ENCODE measurements at places on chromosomes 3 and 15.

- DNase-seq: no peak
Observed at GRCh38 chr3:61090389-61091169, 160.7 kb downstream of the FHIT start.

- DNase-seq: peak; percentile 19
Observed at GRCh38 chr3:136075218-136075808, 109.8 kb downstream of the PPP2R3A start.

GRCh38 chr15:64753480-64754185, 21.8 kb downstream of the RBPMS2 start:
- DNase-seq: no peak

DNA sequence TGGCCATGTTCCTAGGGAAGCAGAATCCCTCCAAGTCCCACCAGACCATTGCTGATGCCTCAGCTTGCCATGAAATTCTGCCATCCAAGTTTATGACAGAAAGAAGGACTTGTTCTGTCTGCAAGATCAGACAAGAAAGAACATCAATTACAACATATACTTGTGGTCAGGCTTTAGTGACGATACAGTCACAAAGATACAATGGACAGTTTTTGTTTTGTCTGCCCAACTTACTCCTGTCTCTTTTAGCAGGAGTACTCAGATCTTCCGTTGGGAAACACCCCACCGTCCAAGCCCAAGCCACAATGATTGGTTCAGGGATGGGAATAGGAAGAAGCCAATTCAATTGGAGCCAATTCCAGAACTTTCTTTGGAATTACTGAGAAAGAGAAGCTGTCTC, 15.7 kb downstream of the KLHL6 start:
- DNase-seq: no peak

GRCh38 chr3:25558796-25559195, 105.9 kb downstream of the TOP2B start:
- DNase-seq: no peak

GRCh38 chr15:64693134-64693533, 82.3 kb downstream of the RBPMS2 start:
- DNase-seq: no peak

- DNase-seq: no peak
Observed at GRCh38 chr3:25817638-25818037, 27.7 kb downstream of the OXSM start.

- DNase-seq: no peak
Observed at GRCh38 chr3:59433546-59433945, 383.7 kb upstream of the CFAP20DC start.

- DNase-seq: no peak
Observed at GRCh38 chr15:89332446-89332845, 2.2 kb downstream of the POLG start.

DNA sequence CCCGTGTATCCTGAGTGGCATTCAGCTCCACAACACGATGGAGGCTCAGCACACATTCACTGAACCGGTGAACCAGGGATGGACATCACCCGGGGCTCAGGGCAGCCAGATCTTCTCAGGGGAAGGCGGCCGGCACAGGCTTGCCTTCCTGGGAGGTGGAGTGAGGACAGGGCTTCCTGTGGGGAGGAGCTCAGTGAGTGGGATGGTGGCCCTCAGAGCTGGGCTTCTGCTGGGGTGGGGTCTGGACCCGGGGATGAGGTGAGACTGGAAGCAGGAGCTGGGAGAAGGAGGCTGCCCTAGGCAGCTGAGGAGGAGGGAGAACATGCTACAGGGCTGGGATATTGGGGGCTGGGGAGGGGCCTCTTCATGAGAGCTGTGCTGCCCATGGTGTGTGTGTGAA, 58.5 kb upstream of the PRR23E start:
- DNase-seq: no peak

GRCh38 chr3:45623393-45623792, 28.8 kb downstream of the LIMD1 start:
- no peak for DNase-seq

DNA sequence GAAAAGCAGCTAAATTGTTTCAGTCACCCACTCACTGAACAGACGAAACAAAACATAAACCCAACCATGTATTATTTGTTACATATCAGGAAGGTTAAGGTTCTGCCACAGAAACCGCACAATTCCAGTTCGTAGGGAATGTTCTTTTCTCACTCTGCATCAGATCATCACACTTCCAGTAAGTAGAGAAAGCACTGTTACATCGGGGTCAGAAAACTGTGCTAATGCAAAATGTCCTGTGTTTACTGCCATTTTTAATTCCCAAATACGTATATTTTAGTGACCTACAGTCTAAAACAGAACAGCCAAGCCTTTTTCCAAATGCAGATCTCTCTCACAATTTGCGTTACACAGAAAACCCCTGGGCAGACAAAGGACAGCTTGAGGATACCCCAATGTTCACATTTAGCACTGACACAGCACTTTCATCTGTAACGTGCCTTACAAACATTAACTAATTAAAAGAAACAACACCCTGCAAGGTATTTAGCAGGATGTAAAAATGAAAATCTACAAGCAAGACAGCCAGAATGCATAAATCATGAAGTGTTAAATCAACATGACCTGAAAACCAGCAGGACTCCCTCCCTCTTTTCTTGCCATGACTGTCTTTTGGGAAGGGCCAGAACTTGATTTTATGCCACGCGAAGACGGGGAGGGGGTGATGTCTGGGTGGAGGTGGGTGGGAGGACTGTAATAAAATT, 34.8 kb upstream of the SKIL start:
- DNase-seq: no peak

- DNase-seq: no peak
Observed at GRCh38 chr15:99359769-99360168, 108.5 kb downstream of the LRRC28 start.

GRCh38 chr15:74253211-74253921, 17.2 kb downstream of the CCDC33 start:
- no peak for DNase-seq

DNA sequence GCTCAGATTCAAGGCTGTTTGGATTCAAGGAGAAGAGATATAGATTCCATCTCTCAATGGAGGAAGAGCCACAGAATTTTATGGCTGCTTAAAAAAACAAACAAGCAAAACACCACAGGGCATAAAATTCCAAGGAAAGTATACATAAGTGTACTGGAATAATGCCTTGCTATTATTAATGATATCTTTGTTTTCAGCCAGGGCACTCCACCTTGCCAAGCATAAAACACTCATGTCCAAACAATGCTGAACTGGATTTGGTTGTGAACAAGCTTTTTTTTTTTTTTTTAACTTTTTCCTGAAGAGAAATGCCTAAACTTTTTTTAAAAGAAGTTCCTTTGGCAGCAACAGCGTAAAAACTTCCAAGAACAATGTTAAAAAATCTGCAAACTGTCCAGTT, 4.8 kb upstream of the CLSTN2 start:
- no peak for DNase-seq

GRCh38 chr3:11230125-11230524, 42.1 kb upstream of the ATG7 start:
- no peak for DNase-seq

- DNase-seq: no peak
Observed at GRCh38 chr3:101182734-101183133, 137.6 kb downstream of the IMPG2 start.

GRCh38 chr3:143445118-143445517, 325.5 kb downstream of the CHST2 start:
- DNase-seq: no peak

- no peak for DNase-seq
Observed at GRCh38 chr15:72559781-72560180, 85.7 kb downstream of the ARIH1 start.

DNA sequence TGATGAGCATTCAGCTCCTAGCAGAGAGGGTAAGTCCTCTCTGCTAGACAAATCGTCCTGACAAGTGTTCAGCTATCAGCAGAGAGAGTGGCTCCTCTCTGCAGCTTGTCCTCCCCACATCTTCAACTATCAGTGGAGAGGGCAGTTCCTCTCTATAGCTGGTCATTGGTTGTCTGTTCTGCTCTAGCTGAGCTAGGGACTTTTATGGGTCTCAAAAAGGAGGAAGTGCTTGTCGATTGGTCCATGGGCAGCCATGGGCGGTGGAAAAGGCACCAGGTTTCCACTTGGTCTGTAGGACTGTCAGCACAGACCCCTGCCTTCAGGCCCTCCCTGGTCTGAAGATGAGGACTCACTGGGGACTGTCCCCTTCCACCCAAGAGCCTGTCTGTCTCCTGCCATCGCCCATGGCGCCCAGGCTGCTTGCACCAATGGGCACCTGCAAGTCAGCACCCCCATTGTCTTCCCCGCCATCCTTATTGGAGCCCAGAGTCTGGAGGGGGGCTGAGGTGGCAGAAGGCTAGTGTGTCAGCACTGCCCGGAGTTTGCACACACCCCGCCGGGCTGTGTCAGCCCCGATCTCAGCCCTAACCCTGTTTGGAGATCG, 264.7 kb downstream of the ZBBX start:
- DNase-seq: no peak

- DNase-seq: no peak
Observed at GRCh38 chr3:191300422-191300821, 28.8 kb upstream of the CCDC50 start.

- DNase-seq: no peak
Observed at GRCh38 chr3:136546720-136547119, 205.5 kb downstream of the STAG1 start.

DNA sequence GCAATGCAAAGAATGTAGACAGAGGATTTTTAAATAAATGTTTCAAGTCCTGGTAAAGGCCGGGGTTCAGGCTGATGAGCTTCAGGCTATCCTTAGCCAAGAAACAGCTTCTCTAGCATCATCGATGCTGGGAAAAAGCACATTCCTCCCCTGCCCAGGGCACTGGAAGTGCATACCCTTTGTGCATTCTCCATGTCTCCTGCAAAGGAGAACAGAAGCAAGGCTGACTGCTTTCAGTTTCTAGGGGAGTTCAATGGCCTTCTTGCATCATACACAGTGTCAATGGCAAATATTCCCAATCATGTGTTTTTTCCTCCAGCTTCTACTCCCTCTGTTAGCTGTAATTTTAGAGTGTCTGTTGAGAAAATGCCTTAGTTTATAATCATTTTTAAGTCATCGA, 59.9 kb downstream of the GPR176 start:
- DNase-seq: no peak

- no peak for DNase-seq
Observed at GRCh38 chr15:32222716-32223115, 180.4 kb downstream of the GOLGA8K start.

DNA sequence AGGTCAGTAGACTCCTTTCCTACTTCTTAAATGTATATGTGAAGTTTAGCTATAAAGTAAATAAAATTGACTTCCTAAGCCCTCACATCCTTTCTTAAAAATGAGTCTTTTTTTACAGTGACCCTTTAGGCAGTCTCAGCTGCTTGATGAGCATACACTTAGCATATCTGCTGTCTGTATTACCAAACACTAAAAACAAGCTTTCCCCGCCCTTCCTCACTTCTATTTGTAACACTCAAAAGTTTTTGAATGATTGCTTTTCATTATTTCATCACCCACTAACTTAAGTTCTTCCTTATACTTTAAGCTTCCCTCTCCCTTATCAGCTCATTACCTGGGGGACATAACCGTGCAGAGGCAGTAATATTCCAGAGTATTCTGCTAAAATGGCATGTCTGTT, 89.4 kb downstream of the PLOD2 start:
- no peak for DNase-seq

DNA sequence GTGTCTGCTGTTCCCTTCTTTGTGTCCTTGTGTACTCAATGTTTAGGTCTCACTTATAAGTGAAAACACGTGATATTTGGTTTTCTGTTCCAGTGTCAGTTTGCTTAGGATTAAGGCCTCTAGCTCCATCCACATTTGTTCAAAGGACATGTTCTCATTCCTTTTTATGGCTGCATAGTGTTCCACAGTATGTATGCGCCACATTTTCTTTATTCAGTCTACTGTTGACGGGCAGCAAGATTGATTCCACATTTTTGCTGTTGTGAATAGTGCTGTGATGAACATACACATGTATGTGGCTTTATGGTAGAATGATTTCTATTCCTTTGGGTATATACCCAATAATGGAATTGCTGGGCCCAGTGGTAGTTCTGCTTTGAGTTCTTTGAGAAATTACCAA, 122.7 kb upstream of the THBS1 start:
- DNase-seq: no peak

DNA sequence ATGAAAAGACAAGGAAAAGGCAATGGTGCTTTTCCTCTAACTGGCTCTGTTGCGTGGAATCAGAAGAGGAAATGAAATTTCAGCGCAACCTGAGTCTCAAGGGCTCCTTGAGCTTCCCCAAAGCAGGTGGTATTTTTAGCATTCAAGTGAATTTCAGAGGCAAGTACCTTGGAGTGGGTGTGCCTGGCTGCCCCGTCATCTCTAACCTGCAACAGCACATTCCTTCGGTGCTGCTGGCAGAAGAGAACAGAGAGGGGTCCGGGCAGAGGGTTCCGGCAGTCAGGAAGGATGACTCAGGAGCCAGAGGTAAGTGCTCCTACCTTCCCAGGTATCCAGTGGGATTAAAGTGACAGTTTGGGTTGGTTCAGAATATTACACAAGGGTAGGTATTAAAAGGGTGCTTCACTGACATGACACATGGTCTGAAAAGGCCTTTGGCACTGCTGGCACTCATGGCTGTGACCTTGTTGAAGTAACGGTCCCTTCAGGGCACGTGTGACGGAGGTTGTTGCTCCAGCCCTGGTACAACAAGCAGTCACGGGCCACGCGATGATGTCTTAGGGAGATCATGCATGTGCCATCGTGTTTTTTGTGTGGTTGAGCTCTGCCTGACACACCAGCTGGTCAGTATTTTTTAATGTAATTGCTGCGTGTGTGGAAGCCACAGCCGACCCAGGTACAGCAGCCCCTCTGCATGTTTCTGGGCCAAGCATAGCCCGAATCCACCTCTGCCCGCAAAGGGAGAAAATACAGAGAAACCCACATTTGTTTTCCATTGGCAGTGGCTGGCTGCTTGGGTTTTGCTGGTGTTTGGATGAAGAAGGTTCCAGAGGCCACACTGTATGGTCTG, 75.7 kb downstream of the LRRK1 start:
- DNase-seq: no peak

DNA sequence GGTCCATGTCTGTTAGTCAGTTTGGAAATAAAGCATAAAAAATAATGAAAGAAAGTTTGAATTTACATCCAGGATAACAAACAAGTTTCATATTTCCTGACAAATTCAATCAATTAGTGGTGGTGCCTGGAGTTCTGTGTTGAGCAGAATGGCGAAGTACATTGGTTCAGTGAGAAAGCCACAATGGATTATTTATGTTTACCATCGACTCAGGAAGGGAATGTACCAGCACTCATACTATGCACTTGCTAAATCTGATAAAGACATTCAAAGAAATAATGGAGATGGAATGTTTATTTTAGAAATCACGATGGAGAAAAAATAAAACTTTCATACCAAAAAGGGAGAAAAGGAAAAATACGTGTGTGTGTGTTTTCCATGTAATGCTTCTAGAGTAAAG, 45.3 kb upstream of the MME start:
- no peak for DNase-seq

Measured in stimulated activated CD8-positive, alpha-beta memory T cell treated with anti-CD3 and anti-CD28 coated beads, Interleukin-15, amount 100 ng/mL, for 48 hours (primary cell).